ENCODE measurements at places on chromosomes 12 and 14.

DNA sequence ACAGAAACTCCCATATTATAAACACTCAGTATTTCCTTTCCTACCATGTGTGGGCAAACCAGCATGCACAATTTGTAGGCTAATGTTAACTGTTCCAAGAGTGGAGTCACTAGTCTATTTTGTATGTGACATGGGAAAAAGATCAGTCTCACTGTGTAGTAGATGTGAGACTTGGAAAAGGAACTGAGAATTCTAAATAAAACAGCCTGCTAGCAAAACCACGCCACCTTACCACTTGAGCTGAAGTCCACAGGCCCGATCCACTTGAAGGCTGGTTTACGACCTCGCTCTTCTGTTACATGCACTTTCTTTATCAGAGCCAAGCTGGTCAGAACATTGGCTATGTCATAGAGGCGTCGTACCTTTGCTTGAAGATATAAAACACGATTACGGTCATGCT is 22.5 kb downstream of the E2F7 start:
- DNase-seq = no peak

DNA sequence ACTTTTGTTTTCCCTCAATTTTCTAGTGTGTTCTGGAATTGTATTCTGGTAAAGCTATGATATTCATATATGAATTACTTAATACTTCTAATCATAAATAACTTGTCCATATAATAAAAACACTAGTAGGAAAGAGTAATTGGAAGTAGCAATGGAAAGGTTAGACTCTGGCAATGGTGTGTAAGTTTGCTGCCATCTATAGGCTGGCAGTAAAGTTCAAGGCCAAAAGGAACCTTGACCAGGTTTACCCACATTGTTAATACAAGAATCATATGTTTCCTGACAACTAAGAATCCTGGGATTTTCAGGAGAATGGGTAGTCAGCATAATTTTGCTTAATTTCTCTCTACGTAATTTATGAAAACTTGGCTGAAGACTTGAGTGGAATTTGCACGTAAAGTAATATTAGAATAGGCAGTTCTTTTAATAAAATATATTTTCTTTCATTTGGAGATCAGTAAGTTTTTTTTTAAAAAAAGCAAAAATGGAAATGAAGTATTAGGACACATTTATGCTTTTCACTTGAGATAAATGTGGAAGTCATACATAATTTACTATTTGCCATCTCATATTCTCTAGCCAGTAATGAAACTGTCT is 926.7 kb downstream of the GALC start:
- DNase-seq = no peak

DNA sequence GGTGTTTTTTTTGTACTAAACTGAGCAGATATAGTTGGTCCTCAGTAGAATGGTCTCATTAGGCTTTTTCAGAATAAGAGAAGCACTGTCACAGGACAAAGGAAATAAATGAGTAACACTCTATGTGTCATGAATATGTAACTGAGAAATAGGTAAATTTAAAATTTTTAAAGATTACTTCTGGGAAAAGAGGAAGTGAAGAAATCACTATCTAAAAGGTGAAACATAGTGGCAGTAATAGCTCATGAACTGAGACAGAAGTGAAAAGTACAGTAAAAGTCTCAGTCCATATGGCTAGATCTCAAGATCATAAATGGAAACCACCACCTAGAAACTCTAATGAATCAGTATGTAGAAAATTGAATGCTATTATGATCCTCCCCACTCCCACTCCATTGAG is 89.3 kb upstream of the TTC7B start:
- DNase-seq = no peak

DNA sequence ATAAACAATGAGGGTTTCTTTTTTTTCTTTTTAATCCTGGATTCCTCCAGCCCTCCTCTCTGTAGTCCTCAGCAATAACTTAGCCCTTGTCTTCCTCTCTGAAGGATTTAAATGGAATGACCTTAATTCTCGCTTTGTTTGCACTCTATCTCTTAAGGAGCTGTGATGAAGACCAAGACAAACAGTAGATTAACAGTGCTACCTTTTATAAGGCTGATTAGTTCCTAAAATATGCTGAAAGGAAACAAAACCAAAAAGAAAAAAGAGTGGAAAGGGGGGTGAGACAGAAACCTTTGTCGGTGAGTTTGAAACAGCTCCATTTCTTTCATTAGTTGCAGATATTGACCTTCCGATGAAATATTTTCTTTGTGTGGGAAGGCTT is 38.7 kb upstream of the PTCSC3 start:
- no peak for DNase-seq

DNA sequence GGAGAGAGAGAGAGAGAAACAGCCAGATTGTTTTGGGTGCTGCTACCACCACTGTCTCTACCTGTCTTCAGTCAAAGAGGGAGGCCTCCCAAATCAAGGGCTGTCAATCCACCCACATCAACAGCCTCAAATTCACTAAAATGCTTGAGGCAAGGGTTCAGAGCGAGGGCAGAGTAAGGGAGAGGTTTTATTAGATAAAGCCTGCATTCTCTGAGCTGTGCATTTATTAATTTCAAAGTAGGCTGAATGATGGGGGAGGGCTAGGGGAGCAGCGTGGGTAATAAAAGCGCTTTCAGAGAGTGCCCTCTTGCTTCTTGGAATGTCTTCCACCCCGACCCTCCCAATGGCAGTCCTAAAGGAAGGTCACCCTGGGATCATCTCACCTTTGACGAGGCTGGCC is 636.5 kb upstream of the TBX3 start:
- DNase-seq = no peak

GRCh38 chr14:104758981-104759969 is 6.3 kb downstream of the SIVA1 start:
- DNase-seq = no peak

DNA sequence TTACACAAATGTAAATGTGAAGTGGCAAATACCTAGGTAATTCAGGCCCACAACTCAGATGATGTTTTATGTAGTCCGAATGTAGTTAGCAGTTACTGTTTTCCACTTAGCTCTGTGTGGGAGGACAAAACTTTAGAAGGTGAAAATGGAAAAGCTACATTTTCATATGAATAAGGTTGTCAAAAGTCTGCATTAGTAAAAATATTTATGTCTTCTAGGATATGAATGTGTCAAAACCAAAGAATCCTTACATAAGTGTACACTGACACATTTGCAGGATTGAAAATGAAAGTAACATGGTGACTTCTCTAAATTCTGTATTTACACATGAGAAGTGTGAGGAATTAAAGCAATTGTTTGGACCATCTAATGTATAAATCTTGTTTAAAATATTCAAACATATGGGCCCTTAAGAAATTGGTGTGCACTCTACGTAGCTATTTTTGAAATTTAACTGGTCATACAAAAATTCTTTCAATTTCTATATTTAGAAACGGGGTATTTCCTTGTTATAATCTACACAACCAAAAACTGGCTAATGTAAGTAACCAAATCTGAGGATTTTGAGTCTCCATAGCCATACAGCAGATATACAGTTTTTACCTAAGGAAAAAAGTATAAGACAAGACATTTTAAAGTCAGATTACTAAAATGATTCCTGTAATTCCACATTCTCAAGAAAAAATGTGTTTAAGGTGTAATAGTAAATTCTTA is 5.4 kb downstream of the CDKN1B start:
- no peak for DNase-seq

Measured in COR-L47 (cell line).